ENCODE measurements at places on chromosomes 12 and 14. TPM values are rescaled to one million over a fixed set of nuclear protein-coding genes. Genes with fewer than 3 reads are reported as not detected.

Gene USP15
- polyA plus RNA-seq, result 19.1 TPM

Gene USP5
- polyA plus RNA-seq, result 100 TPM

Gene ZNF140
- 5.1 TPM for polyA plus RNA-seq

Gene POTEM
- 0.25 TPM for polyA plus RNA-seq

Gene TAS2R43
- polyA plus RNA-seq, result not detected

Gene RFX4
- polyA plus RNA-seq, result not detected

Gene BICD1
- 13.2 TPM for polyA plus RNA-seq

GRCh38 chr14:51516706-51517395 lies 134.9 kb upstream of the FRMD6 start:
- H3K36me3 ChIP-seq, result no peaks in the 10 kb centered on the region
- H3K27ac ChIP-seq, result no peak overlapping the region

- no peaks in the 10 kb centered on the region for H3K4me1 ChIP-seq
- no peaks in the 10 kb centered on the region for H3K27me3 ChIP-seq
- no peak overlapping the region for H3K27ac ChIP-seq
- DNase-seq, result no peak
Observed at GRCh38 chr14:74909501-74909900, 13.6 kb downstream of the RPS6KL1 start.

DNA sequence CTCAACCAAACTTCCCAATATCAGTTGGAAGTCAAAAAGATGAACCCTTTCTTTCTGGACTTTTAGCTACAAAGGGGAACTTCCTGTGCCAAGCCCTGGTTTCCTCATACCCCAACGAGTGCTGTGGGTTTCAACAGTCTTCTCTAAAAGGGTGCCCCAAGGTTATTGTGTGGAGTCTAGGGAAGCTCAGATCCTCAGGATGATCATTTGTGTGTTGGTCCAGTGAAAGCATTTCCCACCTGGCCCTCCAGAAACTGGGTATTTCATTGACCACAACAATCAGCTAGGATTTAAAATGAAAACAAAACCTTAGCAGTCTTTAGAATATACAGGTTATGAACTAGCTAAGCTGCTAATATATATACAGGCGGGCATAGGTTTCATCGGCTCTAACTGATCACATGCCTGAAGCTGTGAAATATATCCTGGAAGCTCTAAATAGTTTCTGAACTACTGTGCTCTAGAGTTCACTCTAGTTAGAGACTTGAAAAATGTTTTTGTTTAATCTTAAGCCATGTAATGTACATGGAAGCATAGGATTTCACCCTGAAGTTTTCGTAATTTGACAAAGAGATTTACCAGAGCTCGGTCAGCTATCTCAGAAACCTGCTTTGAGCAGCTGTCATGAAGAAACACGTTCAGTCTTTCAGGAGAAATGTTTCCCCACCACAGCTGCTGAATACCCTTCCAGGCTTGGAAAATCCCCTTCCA lies 29.6 kb downstream of the P2RX4 start:
- no peak overlapping the region for H3K4me3 ChIP-seq
- DNase-seq, result no peak
- no peaks in the 10 kb centered on the region for H3K27me3 ChIP-seq

DNA sequence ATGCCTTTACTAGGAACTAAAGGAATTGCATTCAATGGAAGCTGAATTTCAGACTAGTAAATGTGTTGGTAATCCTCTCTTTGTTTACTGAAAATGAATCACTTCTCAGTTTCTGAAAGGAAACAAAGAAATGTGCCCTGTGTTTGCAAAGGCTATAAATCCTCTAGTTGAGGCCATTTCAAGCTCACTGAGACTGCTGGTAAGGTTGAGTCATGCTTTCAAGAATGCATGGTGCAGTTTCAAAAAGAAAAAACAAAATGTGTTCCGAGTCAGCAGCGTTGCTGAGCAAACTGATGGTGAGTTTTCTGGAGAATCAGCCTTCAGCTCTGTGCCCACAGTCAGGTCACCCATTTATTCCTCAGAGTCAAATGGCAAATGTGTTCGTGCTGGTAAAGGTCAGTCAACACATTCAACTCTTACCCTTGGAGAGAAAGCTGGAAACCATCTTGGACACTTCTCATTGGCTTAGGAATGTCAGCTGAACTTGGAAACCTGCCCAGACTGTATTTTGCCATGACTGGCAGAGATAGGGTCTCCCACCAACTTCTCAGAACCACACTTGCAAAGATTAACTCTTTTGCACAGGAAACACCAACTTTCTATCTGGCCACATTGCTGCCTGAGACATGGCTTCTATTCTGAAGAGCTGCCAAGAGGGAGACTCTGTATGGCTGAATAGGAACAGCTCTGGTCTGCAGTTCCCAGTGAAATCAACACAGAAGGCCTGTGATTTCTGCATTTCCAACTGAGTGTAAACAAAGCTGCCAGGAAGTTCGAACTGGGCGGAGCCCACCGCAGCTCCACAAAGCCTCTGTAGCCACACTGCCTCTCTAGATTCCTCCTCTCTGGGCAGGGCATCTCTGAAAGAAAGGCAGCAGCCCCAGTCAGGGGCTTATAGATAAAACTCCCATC lies 484.4 kb downstream of the ATP23 start:
- DNase-seq, result no peak
- peak overlapping the region; percentile 92 for H3K27ac ChIP-seq
- peak overlapping the region; percentile 21 for H3K4me3 ChIP-seq

DNA sequence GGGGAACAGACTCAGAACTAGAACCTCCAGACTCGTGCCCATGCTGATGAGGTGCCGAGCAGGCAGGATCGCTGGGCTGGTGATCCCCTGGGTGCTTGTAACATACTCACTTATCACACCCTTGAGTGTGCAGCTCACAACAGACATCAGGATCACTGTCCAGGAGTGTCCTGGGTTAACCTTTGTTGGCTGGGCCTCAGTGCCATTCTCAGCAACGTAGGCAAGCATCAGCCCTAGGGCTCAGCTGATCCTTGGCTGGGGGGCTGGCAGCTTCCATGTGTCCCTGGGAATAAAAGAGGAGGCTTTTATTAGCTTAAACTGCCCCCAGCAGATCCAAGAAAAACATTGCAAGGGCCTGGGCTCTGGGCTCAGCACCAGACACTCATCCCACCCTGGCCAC lies 1.6 kb downstream of the TMEM229B start:
- H3K4me1 ChIP-seq, result no peaks in the 10 kb centered on the region
- no peaks in the 10 kb centered on the region for H3K27me3 ChIP-seq
- no peaks in the 10 kb centered on the region for H3K36me3 ChIP-seq
- no peak overlapping the region for H3K4me3 ChIP-seq
- no peak overlapping the region for H3K27ac ChIP-seq

- H3K27me3 ChIP-seq, result no peaks in the 10 kb centered on the region
- DNase-seq, result peak; percentile 78
- H3K36me3 ChIP-seq, result no peaks in the 10 kb centered on the region
- H3K4me3 ChIP-seq, result peak overlapping the region; percentile 28
Observed at GRCh38 chr12:109428037-109428629, 49.0 kb downstream of the KCTD10 start.

DNA sequence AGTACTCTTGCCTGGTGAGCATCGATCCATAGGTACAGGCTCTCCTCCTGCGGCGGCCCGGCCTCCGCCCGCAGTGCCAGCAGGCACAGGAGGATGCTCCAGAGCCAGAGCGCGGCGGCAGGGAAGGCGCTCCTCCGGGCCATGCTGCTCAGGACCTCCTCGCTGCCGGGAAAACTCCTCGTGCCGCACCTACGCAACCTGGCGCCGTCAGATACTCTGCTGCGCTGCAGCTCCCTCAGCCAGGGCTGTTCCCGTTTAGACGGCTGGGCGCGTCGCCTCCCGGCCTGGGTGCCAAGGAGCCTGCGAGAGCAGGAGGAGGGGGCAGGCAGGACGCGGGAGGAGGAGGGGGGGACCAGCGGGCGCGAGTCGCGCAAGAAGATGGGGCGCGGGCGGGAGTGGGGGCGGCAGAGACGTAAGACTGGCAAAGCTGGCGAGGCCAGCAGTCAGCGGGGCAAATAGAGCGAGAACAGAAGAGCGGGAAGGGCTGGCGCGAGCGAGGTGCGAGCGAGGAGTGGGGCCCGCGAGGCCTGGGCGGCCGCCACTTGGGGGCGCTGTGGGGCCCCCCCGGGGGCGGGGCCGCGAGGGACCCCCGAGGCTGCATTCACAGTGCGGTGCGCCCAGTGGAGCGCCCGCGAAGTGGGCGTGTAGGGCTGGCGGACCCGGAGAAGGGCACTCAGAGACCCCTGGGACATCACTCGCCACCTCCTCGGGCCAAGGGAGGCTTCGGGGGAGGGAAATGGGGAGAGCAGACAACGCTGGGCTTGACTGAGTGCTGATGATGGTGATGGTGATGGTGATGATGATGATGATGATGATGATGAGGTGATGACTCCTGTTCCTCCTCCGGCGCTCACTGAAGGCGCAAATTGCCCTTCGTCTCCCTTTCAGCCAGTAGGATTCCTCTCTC lies at the start of gene WIF1:
Gene WIF1 (minus strand): TSS at position 257 of the 907 bp plus-strand sequence. CDS start 114 bp downstream, at position 143.
- peak within 1 kb of the TSS; percentile 37 for H3K4me3 ChIP-seq
- H3K4me1 ChIP-seq, result no peaks in the 10 kb centered on the region
- no peaks in the 10 kb centered on the region for H3K36me3 ChIP-seq
- H3K27me3 ChIP-seq, result peaks cover 68% of the 10 kb centered on the region
- peak; percentile 69 for DNase-seq
- H3K27ac ChIP-seq, result no peak within 1 kb of the TSS

GRCh38 chr12:111298582-111299436 lies 70.1 kb downstream of the PHETA1 start:
- no peaks in the 10 kb centered on the region for H3K27me3 ChIP-seq
- H3K27ac ChIP-seq, result no peak overlapping the region
- no peaks in the 10 kb centered on the region for H3K36me3 ChIP-seq
- peaks cover 3% of the 10 kb centered on the region for H3K4me1 ChIP-seq
- H3K4me3 ChIP-seq, result peak overlapping the region; percentile 35

DNA sequence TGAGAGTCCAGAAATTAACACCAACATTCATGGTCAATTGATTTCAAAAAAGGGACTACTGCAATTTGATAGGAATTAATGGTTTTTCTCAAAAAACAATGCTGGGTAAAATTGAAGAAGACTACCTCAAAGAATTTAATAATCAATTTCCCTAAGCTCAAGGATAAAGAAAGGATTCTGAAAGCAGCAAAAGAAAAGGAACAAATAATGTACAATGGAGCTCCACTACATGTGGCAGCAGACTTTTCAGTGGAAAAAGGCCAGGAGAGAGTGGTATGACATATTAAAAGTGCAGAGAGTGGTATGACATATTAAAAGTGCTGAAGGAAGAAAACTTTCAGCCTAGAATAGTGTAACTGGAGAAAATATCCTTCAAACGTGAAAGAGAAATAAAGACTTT lies 15.6 kb upstream of the TAS2R43 start:
- no peak overlapping the region for H3K4me3 ChIP-seq
- H3K27ac ChIP-seq, result no peak overlapping the region
- no peak for DNase-seq
- no peaks in the 10 kb centered on the region for H3K36me3 ChIP-seq
- H3K4me1 ChIP-seq, result no peaks in the 10 kb centered on the region

DNA sequence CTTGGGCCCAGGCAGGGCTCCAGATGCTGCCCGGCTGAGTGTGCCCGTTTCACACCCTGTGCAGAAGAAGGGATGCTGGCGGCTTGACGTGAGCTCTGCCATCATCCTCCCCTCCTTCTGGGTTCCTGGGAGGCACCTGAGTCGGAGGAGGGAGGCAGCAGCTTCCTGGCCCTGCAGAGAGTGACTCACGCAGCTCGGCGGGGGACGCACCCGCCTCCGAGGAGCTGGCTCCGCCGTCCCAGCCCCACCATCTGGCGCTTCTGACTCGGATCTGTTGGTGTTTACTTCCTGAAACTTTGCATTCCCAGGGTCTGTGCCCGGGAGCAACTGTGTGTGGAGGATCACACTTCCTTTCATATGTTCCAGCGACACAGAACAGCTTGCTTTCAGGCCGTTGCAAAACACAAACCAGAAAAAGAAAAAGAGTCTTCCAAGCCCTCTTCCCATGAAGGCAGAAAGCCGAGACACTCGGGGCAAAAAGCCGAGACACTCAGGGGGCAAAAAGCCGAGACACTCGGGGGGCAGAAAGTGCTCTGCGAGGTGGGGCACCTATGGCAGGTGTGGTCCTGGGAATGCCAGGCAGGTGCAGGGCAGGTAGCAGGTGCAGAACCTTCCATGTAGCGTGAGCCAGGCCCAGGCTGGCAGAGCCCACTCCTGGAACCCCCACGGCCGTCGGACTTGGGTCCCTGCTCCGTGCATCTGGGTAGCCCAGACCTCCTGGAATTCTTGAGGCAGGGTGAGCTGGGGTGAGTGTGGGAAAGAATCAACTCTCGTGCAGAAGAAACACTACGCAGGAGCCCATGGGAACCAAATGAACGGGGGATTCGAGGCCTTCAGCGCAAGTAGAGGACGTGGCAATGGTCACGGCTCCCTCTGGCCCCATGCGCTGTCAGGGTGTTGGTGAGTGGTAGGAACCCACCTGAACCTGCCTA lies 27.6 kb upstream of the GALNT9 start:
- no peak overlapping the region for H3K27ac ChIP-seq
- H3K4me1 ChIP-seq, result no peaks in the 10 kb centered on the region
- DNase-seq, result no peak
- H3K27me3 ChIP-seq, result peaks cover 63% of the 10 kb centered on the region
- H3K4me3 ChIP-seq, result peak overlapping the region; percentile 1
- no peaks in the 10 kb centered on the region for H3K36me3 ChIP-seq

DNA sequence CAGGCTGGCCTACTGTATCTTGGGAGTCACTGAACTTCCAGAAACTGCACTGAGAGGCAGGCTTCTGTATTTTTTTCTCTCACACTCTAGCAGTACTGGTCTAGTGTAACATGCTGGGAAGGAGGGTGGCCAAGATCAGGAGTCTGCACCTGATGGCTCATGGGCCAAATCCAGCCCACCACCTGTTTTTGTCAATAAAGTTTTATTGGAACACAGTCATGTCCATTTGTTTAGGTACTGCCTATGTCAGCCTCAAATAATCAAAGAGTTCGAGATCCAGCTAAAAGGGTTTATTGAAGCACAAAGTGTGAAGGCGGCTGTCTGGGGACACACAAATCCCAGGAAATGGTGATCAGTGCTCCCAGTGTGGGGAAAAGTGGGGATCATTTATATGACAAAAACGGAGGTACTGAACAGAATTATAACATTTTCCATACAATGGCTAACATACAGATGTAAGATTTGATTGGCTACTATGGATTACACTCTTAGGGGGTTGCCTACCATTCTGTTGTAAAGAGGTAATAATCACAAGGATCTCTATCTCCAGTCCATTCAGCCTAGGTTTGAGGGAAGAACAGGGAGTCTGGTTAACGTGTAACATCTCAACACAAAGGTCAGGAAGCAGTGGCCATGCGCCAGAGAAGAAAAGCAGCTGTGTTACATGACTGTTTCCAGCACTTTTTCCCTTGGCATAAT lies 12.9 kb downstream of the USP30 start:
- no peak for DNase-seq
- no peak overlapping the region for H3K4me3 ChIP-seq
- H3K4me1 ChIP-seq, result no peaks in the 10 kb centered on the region
- H3K27me3 ChIP-seq, result no peaks in the 10 kb centered on the region
- H3K27ac ChIP-seq, result no peak overlapping the region

- H3K27me3 ChIP-seq, result no peaks in the 10 kb centered on the region
- peak overlapping the region; percentile 7 for H3K4me3 ChIP-seq
- DNase-seq, result no peak
- no peak overlapping the region for H3K27ac ChIP-seq
- H3K4me1 ChIP-seq, result 0 out of 2 replicates have a peak, but pooled peaks cover 6% of the 10 kb centered on the region
Observed at GRCh38 chr14:100214770-100215083, 24.2 kb upstream of the YY1 start.
